NCI-H1092 treated with DMSO at 0.1 percent for 48 hours (cell line): ENCODE measurements at places on chromosomes 11 and 22.
A peak's percentile ranks its signal among the peaks of the same experiment; 100 is the strongest.

DNA sequence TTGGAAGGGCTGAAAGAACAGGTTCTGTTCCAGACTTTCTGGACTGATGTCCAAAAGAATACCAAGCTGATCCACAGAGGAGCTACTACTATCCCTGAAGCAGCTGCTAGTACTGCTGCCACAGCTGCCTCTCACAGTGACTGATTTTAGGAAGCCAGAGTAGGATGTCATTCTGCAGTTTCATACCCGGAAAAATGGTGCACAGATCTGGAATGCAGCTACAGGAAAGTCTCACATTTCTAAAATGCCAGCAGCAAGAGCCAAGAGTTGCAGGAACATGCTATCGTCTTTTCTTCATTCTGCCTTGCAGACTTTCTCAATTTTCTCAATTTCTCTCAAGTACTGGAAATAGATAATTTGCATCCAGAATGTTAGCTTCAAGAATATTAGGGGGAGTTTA lies 19.4 kb upstream of the CCDC179 start:
- DNase-seq, result no peak

DNA sequence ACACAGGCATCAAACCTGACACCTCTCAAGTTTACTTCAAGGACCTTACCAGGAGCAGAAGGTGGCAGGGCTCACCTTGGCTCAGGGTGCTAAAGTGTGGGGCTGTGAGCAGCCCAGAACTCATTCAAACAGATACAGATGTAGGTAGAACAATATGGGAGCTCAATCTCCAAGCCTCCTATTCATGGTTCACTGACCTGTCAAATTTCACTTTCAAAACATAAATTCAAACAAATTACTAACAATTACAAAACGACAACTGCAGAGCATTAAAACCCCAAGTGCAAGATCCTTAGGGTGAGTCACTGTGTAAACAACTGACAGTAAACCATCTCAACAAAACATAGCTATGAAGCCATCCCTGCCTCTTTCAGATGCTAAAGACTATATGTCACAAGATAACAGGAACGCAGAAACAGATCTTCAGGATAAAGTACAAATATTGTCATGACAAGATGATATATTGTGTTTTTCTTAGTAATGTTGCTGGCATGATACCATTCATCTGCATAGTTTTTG lies 303.5 kb upstream of the ANO3 start:
- no peak for DNase-seq

DNA sequence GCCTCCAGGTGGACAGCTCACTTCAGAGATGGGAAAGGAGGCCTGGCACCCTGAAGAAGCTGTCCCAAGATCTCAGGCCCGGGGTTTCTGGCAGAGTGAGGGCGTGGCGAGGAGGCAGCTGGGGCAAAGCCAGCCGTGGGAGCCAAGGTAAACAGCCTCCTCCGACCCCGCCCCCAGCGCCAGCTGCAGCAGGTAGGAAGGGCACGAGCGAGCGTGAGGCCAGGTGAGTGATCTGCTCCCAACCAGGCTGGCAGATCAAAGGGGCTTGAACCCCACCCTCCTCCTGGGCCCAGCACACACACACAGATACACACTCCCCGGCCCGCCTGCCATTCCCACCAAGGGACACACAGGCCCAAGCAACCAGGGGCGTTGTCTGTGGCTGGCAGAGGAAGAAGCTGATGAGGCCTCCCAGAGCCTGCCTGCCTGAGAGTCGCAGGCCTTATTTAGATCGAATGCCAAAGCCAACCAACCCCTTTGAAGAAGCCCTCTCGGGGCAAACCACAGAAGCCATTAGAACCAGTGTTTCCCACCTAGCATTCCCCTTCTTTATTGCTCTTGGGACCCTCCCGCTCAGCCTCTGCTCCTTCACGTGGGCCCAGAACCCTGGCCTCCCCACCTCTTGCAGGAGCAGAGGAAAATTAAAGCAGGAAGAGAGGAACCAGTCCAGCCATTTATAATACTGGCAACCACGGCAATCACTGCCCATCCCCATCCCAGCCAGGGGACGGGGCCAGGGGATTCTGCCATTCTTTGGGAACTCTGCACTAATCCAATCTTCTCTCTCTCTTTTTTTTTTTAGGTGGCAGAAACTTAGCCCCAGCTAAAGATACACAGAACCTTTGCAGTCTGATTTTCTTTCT lies 5.0 kb downstream of the PDGFB start:
- no peak for DNase-seq

GRCh38 chr22:41976070-41976901 lies 7.0 kb downstream of the SEPTIN3 start:
- peak; percentile 40 for DNase-seq

GRCh38 chr11:112794331-112794846 lies 166.8 kb upstream of the NCAM1 start:
- no peak for DNase-seq

- DNase-seq, result no peak
Measured at GRCh38 chr11:74434528-74434927, 32.8 kb downstream of the KCNE3 start.

DNA sequence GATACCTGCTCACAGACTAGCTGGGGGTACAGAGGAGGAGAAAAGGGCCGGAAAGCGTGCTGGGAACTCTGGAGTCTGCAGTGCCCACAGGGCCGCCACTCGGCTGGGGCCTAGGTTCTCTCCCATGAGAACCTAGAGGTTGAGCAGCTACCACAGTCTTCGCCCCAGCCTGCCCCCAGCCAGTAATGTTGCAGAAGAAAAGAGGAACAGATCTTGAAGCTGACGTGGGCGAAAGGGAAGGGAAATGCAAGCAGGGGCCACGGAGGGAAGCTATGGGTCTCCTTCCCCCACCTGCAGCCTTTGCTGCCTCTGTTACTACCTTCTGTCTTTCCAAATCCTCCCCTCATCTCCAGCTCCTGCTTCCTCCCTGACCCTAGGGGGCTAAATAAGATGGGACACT lies 28.8 kb upstream of the P2RY2 start:
- DNase-seq, result no peak

GRCh38 chr11:96075532-96075959 lies 151.6 kb upstream of the MTMR2 start:
- DNase-seq, result no peak

DNA sequence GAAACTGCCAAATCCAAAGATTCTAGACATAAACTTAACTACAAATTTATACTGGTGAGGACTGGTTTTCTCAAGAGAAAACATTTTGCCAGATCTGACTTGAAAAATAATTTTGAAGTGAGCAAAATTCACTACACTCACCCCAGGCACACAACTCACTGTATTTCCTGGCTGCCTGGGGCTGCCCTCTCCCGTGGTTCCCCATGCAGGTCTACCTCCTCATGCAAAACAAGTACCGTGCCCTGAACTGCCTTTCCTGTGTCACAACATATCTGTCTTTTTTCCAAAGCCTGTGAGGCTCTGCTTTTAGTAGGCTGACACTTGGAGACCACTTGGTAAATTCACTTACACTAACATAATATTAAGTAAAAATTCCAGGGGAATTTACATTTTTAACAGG lies 76.4 kb downstream of the LIF start:
- no peak for DNase-seq

DNA sequence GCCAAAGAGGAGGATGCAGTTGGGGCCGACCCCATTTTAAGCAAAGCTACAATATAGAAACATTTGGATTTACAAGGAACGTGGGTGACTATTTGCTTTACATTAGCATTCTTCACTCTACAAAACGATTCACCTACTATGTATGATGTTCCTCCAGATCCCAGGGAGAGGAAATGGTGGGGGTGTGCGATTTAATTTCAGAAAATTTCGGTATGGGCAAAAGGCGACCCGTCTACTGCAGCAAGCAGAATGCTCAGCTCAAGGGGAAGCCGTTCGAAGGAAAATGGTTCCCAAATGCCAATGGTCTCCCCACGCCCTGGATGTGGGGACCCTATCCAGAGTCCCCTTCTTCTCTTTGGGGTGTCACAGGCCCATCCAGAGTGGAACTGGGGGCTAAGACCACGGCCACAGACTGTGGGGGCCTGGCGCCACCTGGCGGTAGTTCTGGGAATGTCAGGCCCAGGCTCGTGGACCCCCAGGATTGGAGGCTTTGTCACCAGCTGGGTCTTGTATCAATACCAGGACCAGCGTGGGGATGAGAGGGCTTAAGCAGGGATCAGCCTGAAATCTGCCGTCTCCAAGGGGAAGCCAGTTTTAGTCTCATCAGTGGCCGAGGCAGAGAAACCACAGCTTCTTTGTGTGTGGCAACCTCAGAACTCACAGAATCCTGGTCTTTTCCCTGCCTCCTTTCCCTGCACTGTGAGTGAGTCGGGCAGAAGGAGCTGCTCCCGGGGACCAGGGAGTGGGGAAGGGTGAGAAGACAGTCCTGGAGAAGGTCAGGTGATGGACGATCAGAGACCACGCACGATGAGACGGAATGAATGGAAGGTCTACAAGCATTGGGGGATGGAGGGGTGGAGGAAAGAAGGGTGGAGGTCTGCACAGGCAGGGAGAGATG lies 8.4 kb downstream of the LRRC10B start:
- DNase-seq, result peak; percentile 31

- DNase-seq, result no peak
Measured at GRCh38 chr22:20011123-20011992, 5.3 kb downstream of the ARVCF start.

DNA sequence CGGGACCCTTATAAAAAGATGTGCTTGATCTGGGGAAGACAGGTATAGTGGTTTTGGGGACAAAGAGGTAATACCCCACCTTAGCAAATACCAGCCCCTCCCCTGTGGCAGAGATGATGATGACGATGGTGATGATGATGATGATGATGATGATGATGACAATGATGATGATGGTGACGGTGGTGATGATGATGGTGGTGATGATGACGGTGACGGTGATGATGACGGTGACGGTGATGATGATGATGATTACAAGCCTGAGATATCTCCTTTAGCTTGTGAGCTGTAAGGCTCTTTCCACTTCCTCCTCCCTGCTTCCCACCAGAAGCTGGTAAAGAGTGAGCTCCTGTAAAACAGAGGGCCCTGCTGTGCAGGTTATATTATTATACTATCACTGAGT lies 89.5 kb upstream of the TMEM45B start:
- DNase-seq, result no peak

GRCh38 chr11:37973941-37974340 lies 1375.9 kb upstream of the RAG2 start:
- no peak for DNase-seq

DNA sequence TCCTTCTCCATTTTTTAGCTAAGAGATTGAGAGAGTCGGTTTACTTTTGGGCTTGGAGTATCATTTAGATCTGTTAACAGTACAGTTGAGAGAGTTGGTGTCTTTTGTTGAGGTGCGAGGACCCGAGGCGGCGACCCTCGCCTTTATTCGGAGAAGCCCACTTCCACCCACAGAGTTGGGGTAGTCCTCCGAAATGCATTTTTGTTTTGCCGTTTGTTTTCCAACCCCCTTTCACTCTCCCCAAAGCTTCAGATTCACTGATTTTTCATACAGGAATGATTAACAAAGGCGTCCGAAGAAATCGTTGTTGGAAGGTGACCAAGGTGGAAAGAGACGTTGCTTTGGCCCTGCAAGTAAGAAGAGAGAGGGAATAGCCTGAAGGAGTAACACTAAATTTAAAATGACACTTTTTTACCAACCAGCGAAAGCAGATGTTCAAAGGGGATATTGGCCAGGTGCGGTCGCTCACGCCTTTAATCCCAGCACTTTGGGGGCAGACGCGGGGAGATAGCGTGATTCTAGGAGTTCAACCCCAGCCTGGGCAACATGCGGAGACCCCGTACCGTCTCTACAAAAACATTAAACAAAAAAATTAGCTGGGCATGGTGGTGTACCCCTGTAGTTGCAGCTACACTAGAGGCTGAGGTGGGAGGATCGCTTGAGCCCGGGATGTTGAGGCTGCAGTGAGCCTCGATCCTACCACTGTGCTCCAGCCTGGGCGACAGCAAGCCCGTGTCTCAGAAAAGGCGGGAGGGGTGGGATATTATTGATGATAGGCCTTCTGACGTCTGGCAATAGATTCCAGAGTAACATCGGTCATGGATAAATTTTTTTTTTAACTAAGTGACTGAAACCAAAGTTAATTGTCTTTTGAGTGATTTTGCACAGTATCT lies 899 bp upstream of the RAB30 start:
- DNase-seq, result no peak

GRCh38 chr11:15826826-15827225 lies 529.5 kb downstream of the SOX6 start:
- peak; percentile 46 for DNase-seq
